Tibial nerve (tissue), 4 donors: ENCODE measurements at places on chromosomes 5 and 9. TPM values are rescaled to one million over a fixed set of nuclear protein-coding genes. Genes with fewer than 3 reads are reported as not detected.

- H3K27ac ChIP-seq = no peak overlapping the region
- no peaks in the 10 kb centered on the region for H3K4me1 ChIP-seq
- no peaks in the 10 kb centered on the region for H3K27me3 ChIP-seq
- no peak for DNase-seq
These were observed 437.9 kb downstream of the RAB3C start for GRCh38 chr5:59020611-59021285.

DNA sequence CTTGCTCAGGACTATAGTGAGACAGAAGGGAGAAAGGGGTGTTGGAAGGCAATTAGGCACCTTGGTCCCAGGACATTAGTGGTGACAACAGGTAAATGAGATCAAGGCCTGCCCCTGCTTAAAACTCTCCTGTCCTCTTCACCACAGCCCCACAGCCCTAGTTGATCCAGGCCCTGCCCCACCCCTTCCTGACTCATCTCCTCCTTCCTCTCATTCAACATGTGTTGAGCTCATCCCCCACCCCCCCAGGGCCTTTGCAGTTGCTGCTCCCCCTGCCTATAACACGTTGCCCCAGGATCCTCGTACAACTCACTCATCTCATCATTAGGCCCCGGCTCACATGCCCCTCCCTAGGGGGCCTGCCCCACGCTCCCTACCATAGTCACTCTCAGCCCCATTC lies 66.8 kb downstream of the TSPAN17 start:
- no peaks in the 10 kb centered on the region for H3K4me1 ChIP-seq
- no peak overlapping the region for H3K27ac ChIP-seq
- no peak for DNase-seq
- peaks cover 24% of the 10 kb centered on the region for H3K27me3 ChIP-seq

DNA sequence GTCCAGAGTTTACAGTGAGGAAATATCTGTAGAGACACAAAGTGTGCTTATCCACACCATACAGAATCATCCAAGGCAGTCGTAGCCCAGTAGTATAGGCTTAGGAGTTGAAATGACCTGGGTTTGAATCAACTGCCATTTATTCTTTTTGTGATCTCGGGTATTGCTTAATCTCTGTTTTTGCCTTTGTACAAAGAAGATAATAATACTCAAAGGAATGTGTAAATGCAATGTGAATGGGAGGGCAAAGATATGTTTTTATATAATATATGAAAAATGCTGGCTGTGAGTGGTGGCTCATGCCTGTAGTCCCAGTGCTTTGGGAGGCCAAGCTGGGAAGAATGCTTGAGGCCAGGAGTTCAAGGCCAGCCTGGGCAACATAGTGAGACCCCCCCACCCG lies 141.1 kb downstream of the SPATA31D1 start:
- no peaks in the 10 kb centered on the region for H3K36me3 ChIP-seq
- H3K27me3 ChIP-seq = no peaks in the 10 kb centered on the region
- H3K4me3 ChIP-seq = no peak overlapping the region
- no peak overlapping the region for H3K27ac ChIP-seq

DNA sequence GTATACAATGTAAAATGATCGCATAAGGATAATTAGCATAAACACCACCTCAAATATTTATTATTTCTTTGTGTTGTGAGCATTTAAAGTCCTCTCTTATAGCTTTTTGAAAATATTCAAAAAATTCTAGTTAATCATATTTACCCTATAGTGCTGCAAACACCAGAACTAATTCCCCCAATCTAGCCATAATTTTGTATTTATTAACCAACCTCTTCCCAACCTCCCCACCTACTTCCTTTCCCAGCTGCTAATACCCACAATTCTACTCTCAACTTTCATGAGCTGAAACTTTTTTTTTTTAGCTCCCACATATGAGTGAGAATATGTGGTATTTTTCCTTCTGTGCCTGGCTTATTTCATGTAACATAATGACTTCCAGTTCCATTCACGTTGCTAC lies 317.8 kb upstream of the ATP10B start:
- no peak overlapping the region for H3K4me3 ChIP-seq
- H3K4me1 ChIP-seq = no peaks in the 10 kb centered on the region
- no peak for DNase-seq

DNA sequence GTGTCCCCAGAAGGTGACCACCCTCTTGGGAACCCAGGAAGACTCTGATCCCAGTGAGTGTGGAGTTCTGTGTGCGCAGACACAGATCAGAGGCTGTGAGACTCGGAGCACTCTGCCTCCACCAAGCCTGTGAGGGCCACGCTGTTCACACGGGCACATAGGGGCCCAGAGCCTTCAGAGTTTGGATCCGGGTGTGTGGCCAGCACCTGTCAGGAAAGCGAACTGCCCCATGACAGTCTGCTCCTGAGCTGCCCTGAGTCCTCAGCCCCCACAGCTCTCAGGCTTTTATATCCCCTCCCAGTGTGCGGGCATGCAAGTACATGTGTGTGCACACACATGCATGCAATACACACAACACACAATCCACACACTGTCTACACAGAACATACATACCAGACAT lies 161.8 kb upstream of the IRX2 start:
- H3K27me3 ChIP-seq = no peaks in the 10 kb centered on the region
- H3K4me3 ChIP-seq = no peak overlapping the region
- H3K27ac ChIP-seq = no peak overlapping the region
- no peaks in the 10 kb centered on the region for H3K36me3 ChIP-seq

C5orf52 gene
- not detected for total RNA-seq

C6 gene
- 18.8 TPM for total RNA-seq

GRCh38 chr5:122727112-122727541 lies 47.8 kb upstream of the SNX2 start:
- no peaks in the 10 kb centered on the region for H3K36me3 ChIP-seq
- H3K4me3 ChIP-seq = no peak overlapping the region
- H3K27me3 ChIP-seq = no peaks in the 10 kb centered on the region
- H3K4me1 ChIP-seq = no peaks in the 10 kb centered on the region
- H3K27ac ChIP-seq = no peak overlapping the region

DNA sequence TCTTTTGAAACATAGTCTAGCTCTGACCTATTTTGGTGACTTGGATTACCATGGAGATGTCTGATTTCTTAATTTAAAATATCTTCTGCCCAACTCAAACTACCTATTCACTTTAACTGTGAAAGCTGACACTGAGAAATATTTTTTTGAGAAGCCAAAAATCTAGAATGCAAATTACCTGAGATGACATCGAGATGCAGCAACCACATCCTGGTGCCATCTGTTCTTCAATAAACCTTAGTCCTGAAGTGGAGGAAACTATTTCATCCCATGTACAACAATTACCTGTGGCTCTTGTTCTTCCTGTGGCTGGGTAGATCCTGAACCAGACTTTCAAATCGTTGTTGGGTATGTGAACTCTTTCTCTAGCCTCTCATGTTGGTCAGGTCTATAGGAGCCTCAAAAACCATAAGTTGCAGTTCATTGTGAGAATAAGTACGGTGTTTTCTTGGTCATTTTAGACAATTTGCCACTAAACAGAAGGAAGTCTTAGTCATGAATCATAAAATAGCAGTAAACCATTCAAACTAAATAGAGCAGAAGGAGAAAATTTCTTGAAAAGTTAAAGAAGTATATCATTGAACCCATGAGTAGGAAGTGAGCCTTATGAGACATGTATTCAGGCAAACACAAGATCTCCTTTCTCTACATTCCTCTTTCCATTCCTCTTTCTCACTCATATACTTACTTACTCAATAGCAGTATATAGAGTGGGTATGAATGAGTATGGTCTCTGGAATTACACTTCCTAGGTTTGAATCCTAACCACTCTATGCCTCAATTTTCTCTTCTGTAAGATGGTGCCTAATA lies 176.0 kb downstream of the HMHB1 start:
- no peaks in the 10 kb centered on the region for H3K27me3 ChIP-seq
- H3K36me3 ChIP-seq = no peaks in the 10 kb centered on the region
- H3K27ac ChIP-seq = no peak overlapping the region

PCDHB9 gene
- total RNA-seq = 4.6 TPM

ZNF367 gene
- 3.3 TPM for total RNA-seq

FOXD4L5 gene
- total RNA-seq = 0.90 TPM

GLRA1 gene
- total RNA-seq = not detected

DNA sequence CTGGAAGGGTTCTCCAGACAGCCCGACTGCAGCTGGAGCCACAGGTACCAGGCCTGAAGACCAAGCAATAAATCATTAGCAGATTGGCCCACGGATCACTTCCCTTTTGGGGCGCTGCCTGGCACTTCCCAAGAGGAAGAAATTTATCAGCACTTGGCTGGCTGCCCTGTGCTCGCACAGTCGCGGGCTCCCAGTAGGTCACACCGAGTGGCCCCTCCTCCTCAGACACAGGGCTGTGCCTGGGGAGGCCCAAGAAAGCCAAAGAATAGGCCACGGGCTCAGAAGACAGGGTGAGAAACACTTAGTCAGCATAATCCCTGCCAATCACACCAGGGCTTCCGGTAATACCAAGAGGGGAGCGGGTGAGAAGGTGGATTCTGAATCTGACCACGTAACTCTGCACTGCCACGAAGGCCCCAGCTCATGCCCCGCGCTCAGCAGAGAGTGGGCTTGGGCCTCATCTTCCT lies 115.7 kb upstream of the MSX2 start:
- DNase-seq = no peak
- H3K4me1 ChIP-seq = no peaks in the 10 kb centered on the region
- H3K27me3 ChIP-seq = no peaks in the 10 kb centered on the region
- no peak overlapping the region for H3K4me3 ChIP-seq
- H3K36me3 ChIP-seq = no peaks in the 10 kb centered on the region

EGFLAM gene
- total RNA-seq = 47.4 TPM

- H3K27ac ChIP-seq = no peak overlapping the region
- DNase-seq = no peak
- no peaks in the 10 kb centered on the region for H3K4me1 ChIP-seq
- H3K4me3 ChIP-seq = no peak overlapping the region
- no peaks in the 10 kb centered on the region for H3K27me3 ChIP-seq
- H3K36me3 ChIP-seq = no peaks in the 10 kb centered on the region
These were observed 35.9 kb upstream of the HRH2 start for GRCh38 chr5:175621971-175622370.

- H3K27ac ChIP-seq = no peak overlapping the region
- H3K27me3 ChIP-seq = no peaks in the 10 kb centered on the region
- H3K4me1 ChIP-seq = no peaks in the 10 kb centered on the region
- no peak for DNase-seq
- no peak overlapping the region for H3K4me3 ChIP-seq
These were observed 95.7 kb upstream of the ALDH1B1 start for GRCh38 chr9:38296807-38297206.

ZNF618 gene
- total RNA-seq = 7.3 TPM

DNA sequence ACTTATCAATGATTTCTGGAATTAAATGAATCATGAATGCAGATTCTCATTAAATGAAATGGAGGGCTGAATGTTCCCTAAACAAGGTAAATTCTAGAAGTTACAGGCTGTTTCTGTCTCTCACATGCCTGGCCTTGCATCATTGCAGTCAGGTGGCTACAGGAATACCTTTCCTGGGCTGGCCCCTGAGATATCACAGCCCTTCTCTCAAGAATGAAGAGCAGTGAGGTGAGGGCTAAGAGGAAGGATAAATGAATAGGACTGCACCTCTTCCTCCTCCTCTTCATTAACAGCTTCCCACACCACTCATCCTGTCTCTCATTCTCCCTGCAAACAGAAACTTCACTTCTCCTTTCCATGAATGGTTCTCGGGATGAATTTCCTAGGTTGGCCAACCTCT lies 22.5 kb downstream of the ARHGEF28 start:
- no peaks in the 10 kb centered on the region for H3K27me3 ChIP-seq
- DNase-seq = no peak
- H3K4me3 ChIP-seq = no peak overlapping the region
- no peak overlapping the region for H3K27ac ChIP-seq
- H3K4me1 ChIP-seq = no peaks in the 10 kb centered on the region
- no peaks in the 10 kb centered on the region for H3K36me3 ChIP-seq

DNA sequence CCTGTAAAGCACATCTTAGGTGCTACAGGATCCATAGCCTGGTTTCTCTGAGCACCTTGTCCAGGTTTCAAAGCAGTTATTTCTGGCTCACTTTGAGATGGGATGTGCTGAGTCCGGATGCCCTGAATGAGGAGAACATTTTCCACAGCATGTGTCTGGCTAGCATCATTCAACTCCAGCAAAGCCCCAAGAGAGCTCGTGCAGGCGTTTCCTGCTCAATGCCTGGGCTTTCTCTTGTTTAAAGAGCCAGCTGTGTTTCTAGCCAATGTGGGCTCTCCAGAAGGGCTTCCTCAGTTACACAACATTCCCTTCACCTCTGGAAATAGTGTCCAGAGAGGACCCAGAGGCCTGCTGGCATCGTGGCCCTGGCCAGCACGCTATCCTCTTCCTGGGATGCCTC lies 411.7 kb downstream of the DMAC1 start:
- H3K36me3 ChIP-seq = no peaks in the 10 kb centered on the region
- H3K4me1 ChIP-seq = no peaks in the 10 kb centered on the region
- no peak overlapping the region for H3K4me3 ChIP-seq
- no peak overlapping the region for H3K27ac ChIP-seq
- H3K27me3 ChIP-seq = no peaks in the 10 kb centered on the region
- DNase-seq = no peak

CTNND2 gene
- total RNA-seq = 1.5 TPM

DNA sequence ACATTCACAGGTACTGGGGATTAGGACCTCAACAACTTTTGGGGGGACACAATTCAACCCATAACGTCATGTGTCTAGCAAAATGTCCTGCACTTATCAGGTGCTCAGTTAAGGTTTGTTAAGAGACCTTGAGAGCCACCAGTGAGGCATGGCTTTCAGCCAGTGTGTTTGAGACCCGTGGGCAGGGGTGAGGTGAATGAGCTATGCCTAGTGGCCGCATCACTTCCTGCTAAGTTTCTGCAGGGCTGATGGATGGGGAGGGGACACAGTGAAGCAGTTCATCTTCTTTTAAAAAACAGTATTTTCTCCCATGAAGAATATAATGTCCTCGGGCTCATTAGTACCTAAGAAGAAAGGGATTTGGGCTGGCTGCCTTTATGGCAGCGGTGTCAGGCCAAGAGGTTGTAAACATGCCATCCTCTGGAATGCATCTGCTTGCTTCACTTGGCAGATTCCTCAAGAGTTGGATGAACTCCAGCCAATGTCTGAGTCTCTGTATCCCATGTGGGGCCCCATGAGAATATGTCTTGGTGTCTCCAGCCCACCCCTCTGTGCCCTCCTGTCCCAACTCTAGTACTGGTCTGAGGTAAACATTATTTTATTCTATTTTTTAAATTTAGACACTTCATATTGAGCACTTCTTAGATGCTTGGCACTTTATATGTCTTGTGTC lies 282.2 kb downstream of the CWC27 start:
- no peaks in the 10 kb centered on the region for H3K4me1 ChIP-seq
- H3K4me3 ChIP-seq = no peak overlapping the region
- H3K27me3 ChIP-seq = no peaks in the 10 kb centered on the region
- H3K27ac ChIP-seq = no peak overlapping the region
- DNase-seq = no peak

GRCh38 chr9:129402371-129402739 lies 218.5 kb downstream of the C9orf50 start:
- no peak for DNase-seq
- peak overlapping the region; percentile 77 for H3K27ac ChIP-seq
- H3K27me3 ChIP-seq = no peaks in the 10 kb centered on the region
- no peaks in the 10 kb centered on the region for H3K36me3 ChIP-seq
- H3K4me1 ChIP-seq = peaks cover 6% of the 10 kb centered on the region
